CD4-positive, alpha-beta T cell treated with Interleukin-15 for 1 hour (primary cell): ENCODE measurements at places on chromosomes 5 and 9.

DNA sequence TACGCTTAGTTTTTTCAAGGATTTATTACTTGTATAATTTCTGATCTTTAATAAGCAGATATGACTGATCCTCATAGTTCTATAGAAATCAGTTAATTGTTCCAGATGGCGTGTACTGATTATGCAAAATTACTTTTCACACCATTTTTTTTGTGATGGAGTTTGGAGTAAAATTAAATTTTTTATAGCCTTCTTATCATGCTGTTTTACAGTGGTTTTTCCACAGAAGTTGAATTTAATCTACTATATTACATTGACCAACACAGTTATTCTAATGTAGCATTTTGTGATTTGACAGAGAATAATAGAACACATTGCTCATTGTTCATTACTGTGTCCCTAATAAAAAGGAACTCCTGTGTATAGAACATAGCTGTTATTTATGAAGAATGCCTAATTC, 111.1 kb downstream of the MVB12B start:
- no peak for DNase-seq

GRCh38 chr5:123046222-123046621, 9.7 kb upstream of the PPIC start:
- no peak for DNase-seq

- peak; percentile 52 for DNase-seq
Measured at GRCh38 chr9:120755810-120756434, 37.3 kb downstream of the FBXW2 start.

GRCh38 chr5:122192497-122193496, 63.5 kb downstream of the ZNF474 start:
- DNase-seq, result no peak

DNA sequence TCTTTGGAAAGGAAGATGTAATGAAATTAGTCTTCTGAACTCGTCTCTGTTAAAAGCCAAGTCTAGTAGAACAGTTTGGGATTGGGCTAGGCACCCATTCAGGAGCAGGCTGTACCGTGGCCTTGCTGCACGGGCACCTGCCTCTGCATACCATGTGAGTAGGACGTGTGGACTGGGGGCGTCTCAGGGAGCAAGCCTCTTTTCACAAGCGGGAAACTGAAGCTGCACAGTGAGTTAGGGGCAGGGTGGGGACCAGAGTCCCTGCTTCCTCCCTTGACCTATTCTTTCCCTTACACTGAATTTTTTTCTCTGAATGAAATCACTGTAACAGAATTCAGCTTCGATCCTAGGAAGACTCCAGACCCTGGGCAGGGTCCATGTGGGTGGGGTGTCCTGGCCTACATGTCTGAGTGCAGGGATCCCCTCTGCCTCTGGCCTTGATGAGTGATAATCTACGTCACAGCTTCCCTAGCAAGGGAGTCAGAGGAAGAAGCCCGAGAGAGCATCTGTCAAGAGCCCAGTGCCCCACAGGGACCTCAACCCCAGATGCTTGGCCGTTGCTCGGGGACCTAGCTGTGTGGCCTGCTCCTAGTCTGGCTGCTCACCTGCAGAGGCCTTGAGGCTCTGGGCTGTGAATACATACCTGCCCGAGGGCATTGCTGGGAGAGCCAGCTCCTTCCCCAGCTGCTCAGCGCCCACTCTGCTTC, 15.1 kb downstream of the PHF2 start:
- DNase-seq, result no peak

DNA sequence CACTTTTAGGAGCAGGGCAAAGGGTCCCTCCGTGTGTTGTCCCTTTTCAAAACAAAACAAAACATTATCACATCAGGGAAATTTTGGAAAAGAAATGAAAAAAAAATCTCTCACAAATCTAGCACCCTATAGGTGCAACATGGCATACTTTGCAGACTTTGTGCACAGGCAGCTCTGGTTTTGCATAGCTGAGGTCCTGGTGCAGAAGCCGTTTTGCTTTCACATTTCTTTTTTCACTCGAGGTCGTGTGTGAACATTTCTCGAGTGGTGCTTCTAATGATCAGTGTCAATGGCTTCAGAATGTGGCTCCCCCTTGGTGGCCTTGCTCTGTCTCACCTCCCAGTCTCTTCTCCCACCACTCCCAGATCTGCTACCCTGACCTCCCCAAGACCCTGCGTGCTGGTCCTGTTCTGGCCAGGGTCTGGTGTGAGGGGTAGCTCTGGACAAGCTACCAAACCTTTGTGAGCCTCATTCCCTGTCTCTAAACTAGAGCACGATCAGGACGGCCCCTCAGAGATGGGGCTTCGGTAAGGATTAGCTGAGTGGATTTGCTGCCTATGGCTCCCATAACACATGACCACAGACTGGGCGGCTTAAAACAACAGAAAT, 258.0 kb downstream of the NSG2 start:
- no peak for DNase-seq

- no peak for DNase-seq
Measured at GRCh38 chr9:132144708-132145365, 17.0 kb upstream of the NTNG2 start.

DNA sequence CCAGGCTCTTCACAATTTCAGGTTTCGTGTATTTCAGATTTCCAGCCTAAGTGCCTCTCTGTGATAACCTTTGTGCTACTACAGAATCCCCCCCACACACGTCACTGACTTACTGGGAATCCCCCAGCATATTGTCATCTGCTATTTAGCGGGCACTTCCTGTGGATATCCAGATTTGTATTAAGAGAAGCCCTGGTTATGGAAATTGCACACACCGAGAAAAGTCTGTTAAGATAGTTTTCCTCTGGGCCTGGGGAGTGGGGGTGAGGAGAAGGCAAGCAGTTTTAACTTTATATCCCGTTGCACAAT, 269.9 kb downstream of the MED10 start:
- DNase-seq, result no peak
